ENCODE measurements at places on chromosomes 4 and X. TPM values are rescaled to one million over a fixed set of nuclear protein-coding genes. Genes with fewer than 3 reads are reported as not detected.

GRCh38 chr4:166198516-166199310 lies 325.7 kb downstream of the TLL1 start:
- DNase-seq = no peak
- no peak overlapping the region for H3K27ac ChIP-seq
- no peaks in the 10 kb centered on the region for H3K36me3 ChIP-seq
- H3K27me3 ChIP-seq = no peaks in the 10 kb centered on the region
- no peaks in the 10 kb centered on the region for H3K4me1 ChIP-seq

F11 gene
- not detected for total RNA-seq

XG gene
- not detected for total RNA-seq

- peaks cover 18% of the 10 kb centered on the region for H3K27me3 ChIP-seq
- H3K27ac ChIP-seq = no peak overlapping the region
- H3K4me1 ChIP-seq = no peaks in the 10 kb centered on the region
- H3K36me3 ChIP-seq = no peaks in the 10 kb centered on the region
- no peak for DNase-seq
Observed at GRCh38 chr4:138851391-138852335, 163.9 kb upstream of the NOCT start.

- H3K36me3 ChIP-seq = peaks cover 51% of the 10 kb centered on the region
- H3K4me1 ChIP-seq = peaks cover 29% of the 10 kb centered on the region
- DNase-seq = no peak
- no peaks in the 10 kb centered on the region for H3K27me3 ChIP-seq
Observed at GRCh38 chrX:43728002-43728401, 71.9 kb downstream of the MAOA start.

DNA sequence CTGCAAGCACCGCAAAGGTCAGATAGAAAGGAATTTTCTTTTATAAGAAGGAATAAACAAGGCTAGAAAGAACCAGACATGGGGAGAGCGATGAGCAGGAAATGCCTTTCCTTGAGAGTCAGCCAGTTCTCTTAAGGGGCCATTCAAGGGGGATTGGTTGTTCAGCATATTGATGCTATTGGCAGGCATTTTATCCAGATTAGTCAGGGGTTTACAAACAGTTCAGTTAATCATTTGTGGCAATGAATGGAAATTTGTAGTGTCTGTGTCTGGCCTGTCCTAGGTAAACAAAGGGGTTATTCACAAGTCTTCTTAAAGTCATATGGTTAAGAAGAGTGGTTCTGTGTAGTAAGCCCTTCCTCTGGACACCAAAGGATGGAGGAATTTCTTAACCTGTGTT lies 184.7 kb upstream of the FRMPD4 start:
- H3K27me3 ChIP-seq = no peaks in the 10 kb centered on the region
- H3K36me3 ChIP-seq = no peaks in the 10 kb centered on the region
- H3K27ac ChIP-seq = no peak overlapping the region

DNA sequence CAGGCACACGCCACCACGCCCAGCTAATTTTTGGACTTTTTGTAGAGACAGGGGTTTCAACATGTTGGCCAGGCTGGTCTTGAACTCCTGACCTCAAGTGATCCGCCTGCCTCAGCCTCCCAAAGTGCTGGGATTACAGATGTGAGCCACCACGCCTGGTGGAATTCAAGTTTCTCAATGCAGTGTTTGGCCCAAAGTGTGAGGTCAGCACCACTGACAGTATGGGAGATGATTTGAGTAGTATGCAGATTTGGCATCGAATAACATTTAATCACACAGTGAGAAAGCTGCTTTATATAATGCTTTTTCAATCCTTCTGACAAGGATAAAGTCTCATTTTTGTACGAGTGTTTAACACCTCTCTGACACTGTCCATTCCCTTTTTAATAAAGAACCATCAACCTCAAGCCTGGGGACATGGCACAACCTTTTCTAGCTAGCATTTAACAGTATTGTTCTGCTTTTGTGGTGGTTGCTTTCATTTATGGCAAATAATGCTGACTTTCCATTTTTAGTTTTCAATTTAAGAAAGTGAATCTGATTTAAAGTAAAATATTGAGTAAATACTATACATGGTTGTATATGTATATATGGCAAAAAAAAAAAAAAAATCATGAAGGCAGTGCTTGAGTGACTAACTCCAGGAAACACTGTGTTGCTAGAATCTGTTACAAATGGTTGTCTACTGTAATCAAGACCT lies 4.3 kb upstream of the NSUN7 start:
- H3K36me3 ChIP-seq = no peaks in the 10 kb centered on the region
- no peak overlapping the region for H3K27ac ChIP-seq
- peaks cover 32% of the 10 kb centered on the region for H3K27me3 ChIP-seq
- H3K4me1 ChIP-seq = peaks cover 2% of the 10 kb centered on the region

- DNase-seq = no peak
- no peak overlapping the region for H3K27ac ChIP-seq
Observed at GRCh38 chr4:99835942-99836341, 19.3 kb downstream of the DAPP1 start.

GRCh38 chrX:66042307-66043077 lies 2.6 kb upstream of the VSIG4 start:
- no peaks in the 10 kb centered on the region for H3K27me3 ChIP-seq
- H3K4me3 ChIP-seq = no peak overlapping the region
- H3K27ac ChIP-seq = no peak overlapping the region
- peaks cover 3% of the 10 kb centered on the region for H3K36me3 ChIP-seq

TET2 gene
- total RNA-seq = 31.1 TPM

DNA sequence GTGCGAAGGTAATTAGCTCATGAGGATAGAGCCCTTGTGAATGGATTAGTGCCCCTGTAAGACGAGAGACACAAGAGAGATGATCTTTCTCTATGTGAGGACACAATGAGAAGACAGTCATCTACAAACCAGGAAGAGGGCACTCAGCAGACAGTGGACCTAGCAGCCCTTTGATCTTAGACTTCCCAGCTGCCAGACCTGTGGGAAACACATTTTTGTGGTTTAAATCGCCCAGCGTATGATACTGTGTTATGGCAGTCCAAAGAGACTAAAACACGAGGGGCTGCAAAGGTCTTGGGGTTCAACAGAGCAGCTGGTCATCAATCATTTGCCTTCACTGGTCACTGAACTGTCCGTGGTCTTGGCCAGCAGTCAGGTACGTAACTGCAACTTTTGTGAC lies 9.2 kb upstream of the SYNPO2 start:
- peaks cover 5% of the 10 kb centered on the region for H3K27me3 ChIP-seq
- no peaks in the 10 kb centered on the region for H3K36me3 ChIP-seq
- no peaks in the 10 kb centered on the region for H3K4me1 ChIP-seq
- no peak overlapping the region for H3K4me3 ChIP-seq
- DNase-seq = no peak

DNA sequence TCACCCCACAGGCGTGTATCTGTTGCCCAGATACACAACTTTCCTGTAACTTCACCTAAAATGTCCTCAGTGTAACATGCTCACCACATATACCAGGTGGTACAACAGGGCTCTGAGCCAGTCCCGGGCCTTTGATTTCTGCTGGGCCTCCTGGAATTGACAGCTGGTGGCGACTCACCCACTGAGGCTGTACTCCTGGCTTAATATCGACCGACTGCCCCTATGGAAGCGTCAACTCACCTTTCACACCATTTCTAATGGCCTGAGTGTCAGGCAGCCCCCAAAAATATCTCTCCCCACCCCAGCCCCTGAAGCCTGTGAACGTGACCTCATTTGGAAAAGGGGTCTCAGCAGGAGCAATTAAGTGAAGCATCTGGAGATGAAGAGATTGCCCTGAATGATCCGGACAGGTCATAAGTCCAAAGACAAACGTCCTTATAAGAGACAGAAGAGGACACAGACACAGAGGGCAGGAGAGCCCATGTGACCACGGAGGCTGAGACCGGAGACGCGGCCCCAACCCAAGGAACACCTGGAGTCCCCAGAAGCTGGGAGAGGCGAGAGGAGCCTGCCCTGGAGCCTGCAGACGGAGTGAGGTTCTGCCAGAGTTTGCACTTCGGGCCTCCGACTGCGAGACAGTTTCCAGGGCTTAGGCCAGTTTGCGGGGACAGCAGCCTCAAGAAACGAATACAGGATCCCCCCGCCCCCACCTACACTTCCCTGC lies 12.6 kb upstream of the MXD4 start:
- no peaks in the 10 kb centered on the region for H3K27me3 ChIP-seq
- no peak overlapping the region for H3K4me3 ChIP-seq
- H3K27ac ChIP-seq = no peak overlapping the region
- no peaks in the 10 kb centered on the region for H3K36me3 ChIP-seq

MAGED4 gene
- not detected for total RNA-seq

DNA sequence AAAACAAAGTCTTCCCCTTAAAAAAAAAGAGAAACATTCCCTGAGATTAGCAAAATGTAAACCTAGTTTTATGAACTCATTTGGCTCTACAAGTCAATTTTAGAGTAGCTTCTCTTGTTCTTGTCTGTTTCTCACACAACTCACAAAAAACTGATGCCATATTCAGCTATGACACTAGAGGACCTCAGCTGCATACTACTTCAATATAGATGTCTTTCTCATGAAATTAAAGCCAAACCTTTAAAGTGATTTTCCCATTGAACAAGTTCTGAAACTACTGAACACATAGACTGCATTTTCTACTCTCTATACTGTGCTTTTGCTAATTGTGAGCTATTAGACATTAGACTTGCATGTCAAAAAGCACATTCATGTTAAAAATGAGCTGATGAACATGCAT lies 49.8 kb downstream of the TBCK start:
- peaks cover 2% of the 10 kb centered on the region for H3K4me1 ChIP-seq
- no peak overlapping the region for H3K4me3 ChIP-seq
- no peaks in the 10 kb centered on the region for H3K36me3 ChIP-seq
- DNase-seq = no peak
- no peak overlapping the region for H3K27ac ChIP-seq

SMIM10L2A gene
- 0.21 TPM for total RNA-seq

- H3K4me1 ChIP-seq = peaks cover 17% of the 10 kb centered on the region
- DNase-seq = no peak
- no peak overlapping the region for H3K27ac ChIP-seq
- no peaks in the 10 kb centered on the region for H3K36me3 ChIP-seq
- H3K4me3 ChIP-seq = no peak overlapping the region
Observed at GRCh38 chr4:6772223-6772928, 10.2 kb upstream of the KIAA0232 start.

DNA sequence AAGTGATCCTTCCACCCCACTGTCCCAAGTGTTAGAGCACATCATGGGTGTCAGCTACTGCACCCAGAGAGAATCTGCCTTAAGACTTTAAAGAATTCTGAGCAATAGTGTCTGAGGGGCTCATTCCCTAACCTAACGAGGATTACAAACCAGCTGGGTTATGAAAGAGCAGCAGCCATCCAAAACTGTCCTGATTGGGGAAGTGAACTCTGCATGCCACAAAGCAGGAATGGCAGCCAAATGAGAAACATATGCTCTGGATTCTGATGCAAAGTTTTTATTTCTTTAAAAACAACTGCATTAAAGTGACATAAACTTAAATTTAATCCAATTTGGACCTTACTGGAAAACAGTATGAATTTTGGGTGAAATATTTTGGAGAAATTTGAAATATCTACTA lies 103.2 kb downstream of the ANXA3 start:
- no peak for DNase-seq
- H3K27ac ChIP-seq = no peak overlapping the region
- peaks cover 18% of the 10 kb centered on the region for H3K27me3 ChIP-seq
- no peaks in the 10 kb centered on the region for H3K36me3 ChIP-seq
- peaks cover 36% of the 10 kb centered on the region for H3K4me1 ChIP-seq

DNA sequence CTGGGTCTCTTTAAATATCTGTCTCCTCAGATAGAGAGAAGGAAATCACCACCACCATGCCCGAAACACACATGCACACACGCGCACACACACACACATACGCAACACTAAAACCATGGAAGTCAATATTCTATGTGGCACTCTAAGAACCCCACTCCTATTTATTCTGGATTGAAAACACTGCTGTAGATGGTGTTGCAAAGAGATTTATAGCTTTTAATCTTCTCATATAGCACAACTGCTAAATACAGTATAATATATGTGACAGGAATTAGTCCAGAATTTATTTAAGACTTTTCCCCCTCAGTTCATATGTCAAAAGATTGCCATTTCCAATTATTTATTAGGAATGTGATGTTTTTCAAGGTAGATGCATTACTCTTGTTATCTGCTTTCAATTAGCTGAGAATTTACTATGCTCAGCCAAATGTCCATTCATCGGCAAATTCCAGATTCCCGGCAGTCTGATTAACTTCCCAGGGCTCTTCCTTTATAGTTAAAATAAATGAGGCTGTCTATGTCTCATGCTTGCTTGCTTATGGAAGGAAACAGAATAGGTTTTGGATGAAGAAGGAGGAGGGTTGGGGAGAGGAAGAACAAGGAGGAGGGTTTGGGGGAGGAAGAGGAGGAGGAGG lies 115.4 kb upstream of the NDP start:
- H3K4me3 ChIP-seq = no peak overlapping the region
- no peaks in the 10 kb centered on the region for H3K4me1 ChIP-seq

DNA sequence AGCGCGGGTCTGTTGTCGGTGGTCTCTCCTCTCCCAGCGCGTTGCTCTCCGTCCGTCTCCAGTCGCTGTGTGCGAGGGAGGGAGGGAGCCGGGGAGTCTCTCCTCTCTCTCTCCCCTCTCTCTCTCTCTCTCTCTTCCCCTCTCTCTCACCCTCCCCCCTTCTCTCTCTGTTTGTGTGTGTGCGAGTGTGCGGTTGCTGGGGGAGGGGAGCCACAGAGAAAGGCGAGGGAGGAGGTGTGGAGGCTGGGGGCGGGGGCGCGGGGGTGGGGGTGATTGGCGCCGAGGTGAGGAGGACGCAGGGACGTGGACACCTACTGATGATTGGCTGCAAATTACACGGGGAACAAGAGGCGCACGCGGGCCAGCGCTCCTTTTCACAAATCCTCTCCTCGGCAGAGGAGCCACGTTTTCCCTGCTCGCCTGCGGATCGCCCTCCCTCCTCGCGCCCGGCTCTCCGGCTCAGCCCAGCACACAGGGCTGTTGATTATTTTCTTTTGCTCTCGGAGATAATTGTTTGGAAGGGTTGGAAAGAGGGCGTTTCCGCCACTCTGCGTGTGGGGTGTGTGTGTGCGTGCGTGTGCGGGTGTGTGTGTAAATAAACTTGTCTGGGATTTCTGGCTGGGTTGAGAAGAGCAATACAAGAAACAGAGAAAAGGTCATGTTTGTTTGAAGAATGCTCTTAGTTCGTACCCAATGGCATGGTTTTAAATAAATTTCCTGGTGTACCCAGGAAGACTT lies at the start of gene CXXC4:
TSS of gene CXXC4 (minus strand) at position 73 of the 738 bp plus-strand sequence. CDS start 3,092 bp downstream, outside the sequence.
- no peak within 1 kb of the TSS for H3K27ac ChIP-seq
- H3K27me3 ChIP-seq = peaks cover 61% of the 10 kb centered on the region
- H3K36me3 ChIP-seq = no peaks in the 10 kb centered on the region
- peaks cover 23% of the 10 kb centered on the region for H3K4me1 ChIP-seq
- no peak for DNase-seq

ADH7 gene
- total RNA-seq = not detected

HSFX3 gene
- 0.27 TPM for total RNA-seq

DNA sequence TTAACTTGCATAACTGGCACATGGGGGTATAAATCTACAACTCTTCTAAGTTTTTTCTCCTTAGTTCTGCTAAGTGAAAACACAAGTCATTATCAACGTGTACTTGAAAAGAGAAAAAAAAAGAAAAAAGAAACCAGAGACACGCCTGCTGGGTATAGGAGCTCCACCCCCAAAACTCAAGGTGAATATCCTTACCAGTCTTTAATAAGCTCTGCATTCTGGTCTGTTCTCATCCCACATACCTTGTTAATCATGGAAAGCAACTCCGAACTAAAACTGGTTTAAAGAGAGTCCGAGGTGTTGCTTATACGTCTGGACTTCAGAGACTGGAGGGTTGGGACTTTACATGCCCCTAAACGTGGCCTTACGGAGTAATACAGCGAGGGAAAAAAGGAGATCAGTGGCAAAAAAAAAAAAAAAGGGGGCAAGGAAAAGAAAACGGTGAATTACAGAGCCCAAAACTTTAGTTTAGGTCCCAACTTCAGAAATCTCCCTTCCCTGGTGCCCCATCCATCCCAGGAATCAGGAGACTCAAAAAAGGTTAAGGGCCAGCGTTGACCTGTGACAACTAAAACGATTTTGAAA lies 1.0 kb downstream of the PGRMC2 start:
- DNase-seq = peak; percentile 21
- H3K4me3 ChIP-seq = peak overlapping the region; percentile 95
- no peaks in the 10 kb centered on the region for H3K27me3 ChIP-seq
- H3K36me3 ChIP-seq = peaks cover 36% of the 10 kb centered on the region
- H3K4me1 ChIP-seq = peaks cover 35% of the 10 kb centered on the region

NAP1L2 gene
- 2.1 TPM for total RNA-seq
